ENCODE measurements at places on chromosomes 4 and X.

DNA sequence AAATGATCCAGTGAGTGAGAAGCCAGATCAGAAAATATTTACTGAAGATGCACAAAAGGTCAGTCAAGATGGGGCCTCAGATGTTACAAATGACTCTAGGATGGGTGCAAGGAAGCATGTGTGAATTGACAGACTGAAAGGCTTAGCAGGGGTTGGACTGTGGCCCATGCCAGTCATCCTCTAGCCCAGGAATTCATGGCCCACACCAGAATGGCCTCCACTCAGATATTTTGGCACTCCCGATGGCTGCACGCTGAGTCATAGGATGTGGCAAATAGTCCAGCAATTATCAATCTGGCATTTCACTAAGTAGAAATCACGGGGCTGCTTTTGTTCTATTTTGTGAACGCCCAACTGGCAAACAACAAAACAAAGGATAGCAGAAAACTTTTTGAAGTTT, 406.5 kb downstream of the IQCM start:
- no peak for DNase-seq
- no peak overlapping the region for H3K4me3 ChIP-seq
- no peak overlapping the region for H3K27ac ChIP-seq
- no peaks in the 10 kb centered on the region for H3K36me3 ChIP-seq
- no peaks in the 10 kb centered on the region for H3K4me1 ChIP-seq

DNA sequence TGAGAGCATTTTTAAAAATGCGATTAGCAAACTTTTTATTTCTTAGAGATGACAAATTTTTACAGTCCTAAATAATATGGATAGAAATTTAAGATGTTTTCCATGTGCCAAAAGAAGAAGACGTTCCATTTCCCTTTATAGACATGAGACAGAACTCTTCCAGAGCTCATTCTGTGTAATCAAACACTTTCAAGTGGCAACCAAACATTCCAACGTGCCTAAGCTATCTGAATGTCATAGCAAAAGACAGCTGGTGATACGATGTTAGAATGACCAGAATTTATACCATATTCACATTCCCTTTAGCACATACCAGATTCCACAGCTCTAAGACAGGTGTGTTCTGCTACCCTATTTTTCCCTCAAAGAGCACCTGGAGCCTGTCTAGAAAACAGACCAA, 133.2 kb downstream of the ENOX2 start:
- H3K27me3 ChIP-seq: no peaks in the 10 kb centered on the region
- no peak overlapping the region for H3K27ac ChIP-seq
- no peaks in the 10 kb centered on the region for H3K4me1 ChIP-seq
- no peak overlapping the region for H3K4me3 ChIP-seq

- no peak overlapping the region for H3K27ac ChIP-seq
- no peaks in the 10 kb centered on the region for H3K36me3 ChIP-seq
- DNase-seq: no peak
- H3K27me3 ChIP-seq: no peaks in the 10 kb centered on the region
- H3K4me3 ChIP-seq: no peak overlapping the region
Observed at GRCh38 chr4:158825433-158826036, 56.7 kb downstream of the FNIP2 start.

- no peaks in the 10 kb centered on the region for H3K4me1 ChIP-seq
- H3K4me3 ChIP-seq: no peak overlapping the region
- DNase-seq: no peak
- no peaks in the 10 kb centered on the region for H3K36me3 ChIP-seq
- H3K27me3 ChIP-seq: no peaks in the 10 kb centered on the region
Observed at GRCh38 chr4:87805971-87806370, 6.6 kb downstream of the IBSP start.

DNA sequence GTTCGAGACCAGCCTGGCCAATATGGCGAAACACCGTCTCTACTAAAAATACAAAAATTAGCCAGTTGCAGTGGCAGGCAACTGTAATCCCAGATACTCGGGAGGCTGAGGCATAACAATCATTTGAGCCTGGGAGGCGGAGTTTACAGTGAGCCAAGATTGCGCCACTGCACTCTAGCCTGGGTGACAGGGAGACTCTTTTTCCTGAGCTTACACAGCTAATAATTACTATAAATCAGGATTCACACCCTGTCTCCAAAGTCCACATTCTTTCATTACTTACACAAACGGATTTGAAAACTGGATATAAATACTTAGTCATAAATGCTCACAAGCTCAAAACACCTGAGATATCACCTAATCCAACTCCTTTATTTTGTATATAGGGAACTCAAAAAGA, 151.6 kb downstream of the LRBA start:
- no peak overlapping the region for H3K27ac ChIP-seq
- no peaks in the 10 kb centered on the region for H3K27me3 ChIP-seq

DNA sequence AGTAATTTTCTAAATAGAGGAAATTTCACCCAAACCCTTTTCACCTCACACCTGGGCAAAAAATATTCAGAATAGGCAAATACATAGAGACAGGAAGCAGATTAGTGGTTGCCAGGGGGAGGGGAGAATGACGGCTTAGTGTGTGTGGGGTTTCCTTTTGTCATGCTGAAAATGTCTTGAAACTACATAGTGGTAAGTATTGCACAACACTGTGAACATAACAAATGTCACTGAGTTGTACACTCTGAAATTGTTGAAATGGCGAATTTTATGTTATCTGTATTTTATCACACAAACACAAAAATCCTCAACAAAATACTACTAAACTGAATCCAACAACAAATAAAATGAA, 60.7 kb upstream of the PLAC1 start:
- no peaks in the 10 kb centered on the region for H3K36me3 ChIP-seq
- H3K27me3 ChIP-seq: no peaks in the 10 kb centered on the region
- no peak overlapping the region for H3K4me3 ChIP-seq

GRCh38 chrX:114906984-114907510, 110.4 kb downstream of the IL13RA2 start:
- no peaks in the 10 kb centered on the region for H3K27me3 ChIP-seq
- DNase-seq: no peak
- no peaks in the 10 kb centered on the region for H3K4me1 ChIP-seq
- H3K36me3 ChIP-seq: no peaks in the 10 kb centered on the region

GRCh38 chrX:15877380-15877779, 22.8 kb upstream of the AP1S2 start:
- H3K4me1 ChIP-seq: peaks cover 8% of the 10 kb centered on the region
- H3K27me3 ChIP-seq: no peaks in the 10 kb centered on the region
- DNase-seq: no peak
- no peak overlapping the region for H3K4me3 ChIP-seq
- H3K27ac ChIP-seq: no peak overlapping the region

DNA sequence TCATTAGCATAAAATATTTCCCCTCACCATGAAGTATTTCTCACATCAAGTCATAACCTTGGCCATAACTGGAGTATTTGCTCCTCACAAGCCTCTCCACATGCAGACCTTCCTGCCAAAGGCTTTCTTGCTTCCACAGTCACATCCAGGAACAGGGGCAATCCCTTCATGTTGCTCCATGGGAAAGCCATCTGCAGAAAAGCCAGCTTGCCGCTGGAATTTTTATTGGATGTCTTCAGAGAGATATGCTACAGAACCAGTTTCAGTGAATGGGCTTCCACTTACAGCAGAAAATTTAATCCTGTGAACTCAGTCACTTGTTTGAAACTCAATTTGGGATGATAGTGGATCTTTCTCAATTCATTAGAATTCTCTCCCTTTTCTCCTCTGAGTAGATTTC, 3.2 kb upstream of the CDKN2AIP start:
- peaks cover 5% of the 10 kb centered on the region for H3K36me3 ChIP-seq
- peaks cover 18% of the 10 kb centered on the region for H3K4me1 ChIP-seq
- no peaks in the 10 kb centered on the region for H3K27me3 ChIP-seq
- no peak overlapping the region for H3K4me3 ChIP-seq

DNA sequence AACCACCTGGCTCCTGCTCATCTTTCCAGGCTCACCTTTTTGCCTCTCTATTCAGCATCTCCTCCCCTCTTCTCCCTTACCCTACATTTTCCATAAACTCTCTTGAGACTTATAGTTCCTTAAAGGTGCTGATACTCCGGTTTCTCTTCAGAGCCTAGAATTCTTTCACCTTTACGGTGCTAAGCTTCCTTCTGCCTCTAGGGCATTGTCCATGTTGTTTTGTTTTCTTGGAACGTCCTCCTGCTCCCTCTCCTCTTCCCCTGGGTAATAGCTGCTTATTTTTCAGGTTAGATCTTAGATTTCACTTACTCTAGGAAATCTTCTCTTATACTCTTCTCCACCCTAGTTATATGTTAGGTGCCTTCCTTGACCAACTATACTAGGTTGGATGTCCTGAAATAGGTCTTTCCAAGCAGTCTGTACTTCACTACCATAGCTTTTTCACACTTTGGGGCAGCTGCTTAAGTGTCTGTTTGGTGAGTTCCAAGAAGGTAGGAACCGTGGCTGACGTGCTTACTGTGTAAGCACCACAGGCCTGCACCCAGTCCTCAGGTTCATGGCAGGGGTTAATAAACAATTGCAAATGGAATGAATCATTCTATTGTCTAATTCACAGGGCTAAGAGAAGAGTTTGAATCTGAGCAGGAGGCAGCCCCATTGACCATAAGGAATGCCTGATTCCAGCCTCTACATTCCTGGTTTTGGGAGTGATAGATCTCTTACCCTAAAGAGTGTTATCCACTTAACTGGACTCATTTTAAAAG, 227.5 kb downstream of the MGST2 start:
- no peak overlapping the region for H3K27ac ChIP-seq
- no peak overlapping the region for H3K4me3 ChIP-seq
- no peaks in the 10 kb centered on the region for H3K27me3 ChIP-seq
- H3K36me3 ChIP-seq: no peaks in the 10 kb centered on the region
- peaks cover 45% of the 10 kb centered on the region for H3K4me1 ChIP-seq

- no peak overlapping the region for H3K27ac ChIP-seq
- DNase-seq: no peak
- no peaks in the 10 kb centered on the region for H3K4me1 ChIP-seq
- H3K36me3 ChIP-seq: no peaks in the 10 kb centered on the region
Observed at GRCh38 chr4:20196476-20196875, 55.2 kb upstream of the SLIT2 start.

DNA sequence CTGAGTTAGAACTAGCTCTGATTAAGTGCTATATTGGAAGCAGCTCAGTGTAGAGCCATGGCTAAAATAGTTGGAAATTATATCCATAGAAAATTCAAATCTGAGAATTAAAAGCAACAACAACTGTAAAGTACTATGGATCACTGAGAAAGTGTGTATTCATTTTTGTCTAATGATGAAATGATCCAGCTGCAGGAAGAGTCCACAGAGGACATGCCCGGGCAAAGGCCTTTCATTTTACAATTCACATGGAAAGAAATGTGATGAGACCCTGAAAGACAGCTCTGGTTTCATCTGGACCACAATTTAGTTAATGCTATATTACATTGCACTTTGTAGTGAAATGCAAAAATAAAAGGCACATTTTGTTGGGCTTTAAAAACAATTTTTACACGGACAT, 196.8 kb upstream of the FAT1 start:
- no peaks in the 10 kb centered on the region for H3K27me3 ChIP-seq
- no peak overlapping the region for H3K27ac ChIP-seq
- no peak overlapping the region for H3K4me3 ChIP-seq
- no peak for DNase-seq
- H3K36me3 ChIP-seq: no peaks in the 10 kb centered on the region

GRCh38 chrX:69165087-69165651, at the start of gene PJA1:
PJA1 (minus strand) TSS chrX:69165453; CDS start chrX:69163073, 2,380 bp downstream.
- H3K36me3 ChIP-seq: no peaks in the 10 kb centered on the region
- DNase-seq: peak; percentile 85
- no peaks in the 10 kb centered on the region for H3K27me3 ChIP-seq

DNA sequence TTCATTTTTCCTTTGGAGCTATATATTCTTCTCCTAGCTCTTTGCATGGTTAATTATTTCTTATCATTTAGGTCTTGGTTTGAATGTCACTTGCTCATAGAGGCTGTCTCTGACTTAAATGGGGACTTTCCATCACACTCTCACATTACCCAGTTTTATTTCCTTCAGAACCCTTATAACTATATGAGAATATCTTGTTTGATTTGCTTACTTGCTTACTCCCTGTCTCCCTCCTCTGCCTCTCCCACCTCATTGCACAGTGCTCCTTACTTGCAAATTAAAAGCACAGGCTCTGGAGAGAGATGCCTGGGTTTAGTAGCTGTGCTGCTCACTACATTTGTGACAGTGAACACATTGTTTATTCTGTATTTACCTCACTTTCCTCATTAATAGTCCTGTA, 174.6 kb downstream of the SOWAHB start:
- H3K4me1 ChIP-seq: no peaks in the 10 kb centered on the region
- no peak overlapping the region for H3K4me3 ChIP-seq
- H3K27me3 ChIP-seq: no peaks in the 10 kb centered on the region
- no peak for DNase-seq
- H3K36me3 ChIP-seq: no peaks in the 10 kb centered on the region
- no peak overlapping the region for H3K27ac ChIP-seq

Measured in Karpas-422 (cell line).